Suppressor macrophage (primary cell): ENCODE measurements at places on chromosomes 7 and 10.
A peak's percentile ranks its signal among the peaks of the same experiment; 100 is the strongest.

- no peak for DNase-seq
Measured at GRCh38 chr10:85612833-85613232, 753.8 kb downstream of the GRID1 start.

GRCh38 chr7:17118412-17118811, 180.0 kb upstream of the AHR start:
- no peak for DNase-seq

DNA sequence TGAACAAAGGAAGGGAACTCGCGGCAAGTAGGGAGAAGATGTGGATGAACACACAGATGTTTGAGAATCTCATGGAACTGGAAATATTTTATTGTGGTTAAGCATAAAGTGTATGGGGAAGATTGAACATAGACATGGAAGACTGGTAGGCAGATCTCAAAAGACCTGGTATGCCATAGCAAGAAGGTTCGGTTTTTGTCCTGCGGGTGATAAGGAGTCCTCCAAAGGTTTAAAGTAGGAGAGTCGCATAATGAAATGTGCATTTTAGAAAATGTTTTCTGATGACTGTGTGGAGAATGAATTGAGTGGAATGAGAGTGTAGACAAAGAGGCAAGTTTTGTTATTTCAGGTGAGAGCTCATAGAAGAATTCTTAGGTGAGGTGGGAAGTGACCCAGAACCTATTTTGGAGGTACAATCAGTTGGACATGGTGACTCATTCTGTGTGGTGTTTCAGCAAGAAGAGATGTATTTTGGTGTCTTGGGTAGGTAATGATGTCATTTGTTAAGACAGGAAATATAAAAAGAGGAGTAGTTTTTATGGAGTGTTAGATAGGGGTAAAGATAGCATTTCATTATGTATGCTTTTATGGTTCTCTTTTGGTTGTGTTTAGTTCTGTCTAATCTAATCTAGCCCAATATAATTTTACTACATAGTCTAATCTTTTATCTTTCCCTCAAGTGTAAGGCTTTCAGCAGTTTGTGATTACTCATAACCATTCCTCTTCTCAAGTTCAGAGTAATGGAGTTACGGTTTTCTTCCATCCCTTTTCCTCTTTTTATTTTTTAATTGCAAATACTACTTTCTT, 239.2 kb downstream of the EXOC4 start:
- DNase-seq, result no peak

DNA sequence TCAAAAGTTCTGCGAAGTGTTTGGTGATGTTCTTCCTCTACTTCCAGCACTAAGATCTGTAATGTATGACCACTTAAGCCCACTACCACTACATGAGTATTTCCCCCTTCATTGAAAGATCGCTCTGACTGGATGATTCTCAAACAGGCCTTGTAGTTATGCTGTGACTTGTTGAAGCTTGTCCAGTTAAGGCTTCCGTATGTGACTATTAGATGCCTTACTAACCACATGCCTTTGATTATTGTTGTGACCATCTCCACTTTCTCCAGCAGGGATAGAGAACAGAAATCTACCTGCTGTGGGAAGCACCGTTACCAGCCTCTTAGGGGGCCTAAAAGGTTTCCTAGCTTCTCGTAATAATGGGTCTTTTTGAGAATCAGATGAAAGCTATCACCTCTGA, 81.1 kb downstream of the NOC3L start:
- no peak for DNase-seq

GRCh38 chr7:6260291-6261187, 11.9 kb downstream of the CYTH3 start:
- no peak for DNase-seq

DNA sequence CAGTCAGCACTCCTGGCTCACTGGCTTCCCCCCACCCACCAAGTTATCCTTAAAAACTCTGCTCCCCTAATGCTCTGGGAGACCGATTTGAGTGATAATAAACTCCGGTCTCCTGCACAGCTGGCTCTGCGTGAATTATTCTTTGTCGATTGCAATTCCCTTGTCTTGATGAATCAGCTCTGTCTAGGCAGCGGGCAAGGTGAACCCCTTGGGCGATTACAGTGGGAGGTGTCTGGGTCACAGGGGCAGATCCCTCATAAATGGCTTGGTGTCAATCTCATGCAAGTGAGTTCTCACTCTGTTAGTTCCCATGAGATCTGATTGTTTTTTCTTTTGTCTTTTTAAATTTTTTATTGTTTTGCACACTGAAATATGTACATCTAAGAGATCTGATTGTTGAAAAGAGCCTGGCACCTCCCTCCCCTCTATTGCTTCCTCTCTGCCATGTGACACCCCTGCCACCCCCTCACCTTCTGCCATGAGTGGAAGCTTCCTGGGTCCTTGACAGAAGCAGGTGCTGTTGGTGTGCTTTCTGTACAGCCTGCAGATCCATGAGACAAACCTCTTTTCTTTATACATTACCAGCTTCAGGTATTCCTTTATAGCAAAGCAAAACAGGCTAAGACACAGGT, 20.5 kb downstream of the OTUD1 start:
- DNase-seq, result no peak

DNA sequence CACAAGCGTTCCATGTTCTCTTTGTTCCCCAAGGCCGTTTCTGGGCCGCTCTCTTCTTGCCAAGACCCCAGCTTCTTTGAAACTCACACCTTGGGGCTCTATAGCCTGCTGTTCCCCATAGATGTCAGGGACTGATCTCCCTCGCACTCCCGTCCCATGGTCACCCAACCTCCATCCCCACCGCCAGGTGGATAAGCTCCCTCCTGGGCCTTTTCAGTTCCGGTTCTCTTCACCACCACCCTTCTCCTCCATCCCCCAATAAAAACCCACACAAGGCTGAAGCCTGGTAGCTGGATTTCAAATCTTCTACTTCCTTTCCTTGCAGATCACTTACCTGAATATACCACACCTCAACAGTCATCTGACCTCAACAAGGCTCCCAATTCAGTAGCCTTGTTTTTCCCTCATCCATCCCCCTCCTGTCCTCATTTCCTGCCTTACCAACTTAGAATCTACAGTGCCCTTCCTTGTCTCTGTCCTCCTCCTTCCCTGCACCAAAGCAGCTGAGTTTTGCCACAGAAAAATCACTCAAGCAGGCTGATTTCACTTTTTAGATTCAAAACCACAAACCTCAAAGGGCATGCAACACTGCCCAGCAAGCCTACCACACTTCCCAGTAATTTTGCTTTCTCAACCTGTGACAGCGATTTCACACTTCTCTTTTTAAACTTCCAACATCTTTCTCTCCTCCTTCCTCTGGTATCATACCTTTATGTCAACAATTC, 7.7 kb downstream of the SLC37A3 start:
- DNase-seq, result peak; percentile 76

- DNase-seq, result peak; percentile 59
Measured at GRCh38 chr10:62456611-62457101, 82.5 kb downstream of the ZNF365 start.

DNA sequence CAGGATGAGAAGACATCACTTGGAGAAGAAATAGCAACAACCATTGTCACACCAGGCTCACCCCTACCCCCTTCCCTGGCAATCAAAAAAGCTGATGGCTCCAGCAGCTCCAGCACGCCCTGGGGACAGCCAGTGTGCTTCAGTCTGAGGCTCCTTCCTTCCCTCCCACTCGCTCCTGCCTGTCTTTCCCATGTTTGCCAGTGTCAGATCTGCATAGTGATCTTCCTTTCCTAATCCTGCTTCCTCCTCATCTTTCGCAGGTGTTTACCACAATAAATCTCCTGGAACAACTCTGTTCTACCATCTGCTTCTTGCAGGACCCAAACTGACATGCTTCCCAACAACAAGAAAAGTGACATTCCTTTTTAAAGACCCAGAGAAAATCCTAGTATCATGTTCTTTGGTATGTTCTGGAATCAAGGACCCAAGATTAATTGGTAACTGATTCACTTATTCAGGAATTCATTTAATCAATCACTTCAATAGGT, 57.1 kb downstream of the STEAP1B start:
- DNase-seq, result no peak
